CD4-positive, alpha-beta T cell treated with Interleukin-4 for 4 hours (primary cell): ENCODE measurements at places on chromosomes 16 and 17.

DNA sequence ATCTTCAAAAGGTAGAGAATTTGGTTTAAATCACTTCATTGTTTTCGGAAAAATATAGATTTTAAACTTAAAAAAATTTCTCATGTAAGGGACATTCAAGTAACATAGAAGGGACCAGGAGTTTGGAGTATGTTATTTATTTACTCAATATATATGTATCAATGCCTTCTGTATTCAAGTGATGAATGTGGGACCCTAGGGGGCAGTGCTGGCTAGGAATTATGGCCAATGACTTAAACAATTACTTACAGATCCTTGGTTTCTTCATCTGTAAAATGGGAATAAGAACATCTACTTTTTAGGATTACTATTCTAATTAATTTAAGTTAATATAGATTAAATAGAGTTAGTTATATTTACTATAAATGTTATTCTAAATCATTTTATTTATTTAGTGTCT is 886.3 kb upstream of the RBFOX1 start:
- DNase-seq, result no peak

- DNase-seq, result no peak
Measured at GRCh38 chr17:19386051-19386929, 700 bp downstream of the MFAP4 start.

DNA sequence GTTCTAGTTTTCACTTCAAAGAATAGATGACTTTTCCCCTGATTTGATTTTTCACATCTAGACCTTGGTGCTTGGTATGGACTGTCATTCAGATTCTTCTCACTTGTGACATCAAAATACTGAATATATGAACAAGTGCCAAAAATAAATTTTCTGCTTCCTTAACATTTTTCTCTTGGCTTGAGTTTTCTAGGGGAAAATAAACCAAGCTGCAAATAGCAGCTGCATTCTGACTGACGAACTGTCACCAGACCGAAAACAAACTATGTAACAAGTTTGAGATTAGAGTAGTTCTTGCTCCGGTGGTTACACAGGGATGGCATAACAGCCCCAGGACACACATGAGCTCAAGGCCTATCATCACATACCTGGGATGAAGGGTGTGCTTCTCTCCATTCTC is 345.7 kb downstream of the CNTNAP4 start:
- DNase-seq, result no peak

DNA sequence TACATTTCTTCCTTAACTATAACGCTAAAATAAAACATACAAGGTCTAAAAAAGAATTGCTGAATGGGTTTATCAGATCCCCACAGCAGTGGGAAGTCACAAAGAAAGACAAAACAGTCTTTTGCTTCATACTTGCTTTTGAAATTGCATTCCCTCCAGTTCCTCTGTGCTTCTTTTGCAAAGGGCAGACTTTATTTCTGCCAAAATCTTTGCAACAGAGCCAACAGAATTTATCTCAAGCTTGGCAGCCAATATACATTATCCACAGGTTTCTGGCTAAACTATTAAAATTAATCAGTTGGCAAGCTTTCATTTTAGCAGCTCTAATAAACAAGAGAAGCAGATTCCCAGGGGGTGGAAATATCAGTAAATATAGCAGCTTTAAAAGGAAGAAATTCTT is 378.9 kb upstream of the CA10 start:
- no peak for DNase-seq

DNA sequence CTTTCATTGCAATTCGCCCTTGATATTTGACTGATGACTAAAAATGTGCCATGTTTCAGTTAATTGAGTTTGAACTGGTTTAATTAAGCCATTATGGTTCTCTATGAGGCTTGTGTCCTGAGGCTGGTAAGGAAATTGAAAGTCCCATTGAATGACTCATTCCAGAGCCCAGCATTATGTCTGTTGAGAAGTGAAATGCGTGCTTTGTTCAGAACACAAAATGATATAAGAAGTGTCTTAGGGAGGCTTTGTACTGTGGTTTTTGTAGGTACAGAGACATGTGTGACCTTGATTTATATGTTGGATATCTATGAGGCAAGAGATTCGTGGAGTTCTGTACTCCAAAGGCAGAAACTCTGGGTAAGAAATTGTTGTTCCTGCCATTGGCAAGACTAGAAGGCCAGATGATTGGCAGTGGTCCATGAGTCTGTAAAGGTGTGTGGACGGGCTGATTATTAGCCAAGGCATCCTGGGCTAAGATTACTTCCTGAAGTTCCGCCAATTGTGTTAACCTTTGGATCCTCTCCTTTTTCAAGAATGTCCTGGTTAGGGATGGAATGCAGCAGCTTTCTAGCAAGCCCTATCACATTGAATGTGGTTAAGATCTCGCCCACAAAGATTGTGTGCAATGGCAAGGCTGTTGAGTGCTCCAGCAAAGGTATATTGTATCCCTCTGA is 103.7 kb downstream of the NPIPB5 start:
- DNase-seq, result no peak

- no peak for DNase-seq
Measured at GRCh38 chr17:38911081-38911730, 14.2 kb upstream of the LASP1NB start.

GRCh38 chr17:79803997-79804855 is 7.3 kb upstream of the CBX8 start:
- DNase-seq, result peak; percentile 52
